Cortex of kidney (tissue), 1 donor: ENCODE measurements at places on chromosomes 12 and 14.

GRCh38 chr12:93199831-93200236 lies 177.9 kb upstream of the NUDT4 start:
- DNase-seq, result no peak

- no peak for DNase-seq
These were observed 612.7 kb upstream of the TBX3 start for GRCh38 chr12:115296613-115297198.

DNA sequence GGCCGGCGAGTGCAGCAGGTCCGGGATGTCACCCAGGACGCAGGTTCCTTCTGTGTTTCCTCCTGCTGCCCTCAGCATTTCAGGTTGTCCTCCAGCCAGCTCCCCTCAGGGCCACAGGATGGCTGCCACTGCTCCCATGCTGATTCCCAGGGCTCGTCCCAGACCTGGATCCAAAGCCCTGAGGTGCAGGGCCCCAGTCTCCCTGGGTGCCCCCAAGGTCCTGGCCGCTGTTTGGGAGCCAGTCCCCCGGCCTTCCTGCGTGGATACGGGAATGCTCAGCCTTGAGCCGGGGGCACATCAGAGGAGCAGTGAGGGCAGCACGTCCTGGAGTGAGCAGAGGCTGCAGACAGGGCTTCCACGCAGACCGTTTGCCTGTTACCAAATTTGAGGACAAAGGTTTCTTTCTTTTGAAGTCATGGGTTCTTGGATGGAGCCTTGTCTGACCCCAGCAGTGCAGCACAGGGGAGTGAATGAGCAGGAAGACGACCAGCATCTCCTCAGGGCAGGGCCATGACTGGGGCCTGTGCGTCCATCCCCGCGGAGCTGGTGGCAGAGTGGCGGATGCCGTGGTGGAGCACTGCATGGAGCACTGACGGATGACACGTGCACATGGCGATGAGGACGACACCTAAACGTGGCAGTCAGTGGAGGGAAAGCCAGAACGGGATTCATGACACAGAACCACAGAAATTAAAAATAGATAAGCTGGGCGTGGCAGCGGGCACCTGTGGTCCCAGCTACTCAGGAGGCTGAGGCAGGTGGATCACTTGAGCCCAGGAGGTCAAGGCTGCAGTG lies 12.5 kb upstream of the CACNA2D4 start:
- no peak for DNase-seq

DNA sequence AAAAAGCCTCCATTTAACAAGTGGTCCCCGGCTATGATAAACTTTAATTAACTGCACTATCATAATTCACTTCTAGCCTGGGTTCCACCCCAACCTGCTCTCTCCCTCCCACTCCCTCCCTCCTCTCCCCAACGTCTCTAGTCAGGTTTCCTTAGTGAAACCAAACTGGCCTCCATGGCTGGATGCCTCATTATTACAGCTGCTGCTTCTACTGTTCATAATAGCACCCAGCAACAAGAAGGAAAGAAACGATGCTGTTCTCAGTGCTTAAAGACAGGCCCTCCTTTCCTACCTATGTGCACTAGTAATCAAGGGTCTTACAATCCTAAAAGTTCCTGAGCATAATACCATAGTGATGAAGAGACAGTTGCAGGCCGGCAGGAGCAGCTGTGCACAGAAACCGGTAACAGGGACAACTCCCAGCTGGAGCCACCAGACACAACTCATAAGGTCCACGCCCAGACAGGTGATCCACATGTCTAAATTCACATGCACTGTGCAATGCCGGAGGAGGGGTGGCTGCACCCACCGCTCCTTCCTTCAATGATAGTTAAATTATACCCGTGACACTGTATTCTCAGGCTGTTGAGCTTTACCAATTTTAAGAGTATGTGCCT lies 6.2 kb downstream of the IRF2BPL start:
- DNase-seq, result no peak

DNA sequence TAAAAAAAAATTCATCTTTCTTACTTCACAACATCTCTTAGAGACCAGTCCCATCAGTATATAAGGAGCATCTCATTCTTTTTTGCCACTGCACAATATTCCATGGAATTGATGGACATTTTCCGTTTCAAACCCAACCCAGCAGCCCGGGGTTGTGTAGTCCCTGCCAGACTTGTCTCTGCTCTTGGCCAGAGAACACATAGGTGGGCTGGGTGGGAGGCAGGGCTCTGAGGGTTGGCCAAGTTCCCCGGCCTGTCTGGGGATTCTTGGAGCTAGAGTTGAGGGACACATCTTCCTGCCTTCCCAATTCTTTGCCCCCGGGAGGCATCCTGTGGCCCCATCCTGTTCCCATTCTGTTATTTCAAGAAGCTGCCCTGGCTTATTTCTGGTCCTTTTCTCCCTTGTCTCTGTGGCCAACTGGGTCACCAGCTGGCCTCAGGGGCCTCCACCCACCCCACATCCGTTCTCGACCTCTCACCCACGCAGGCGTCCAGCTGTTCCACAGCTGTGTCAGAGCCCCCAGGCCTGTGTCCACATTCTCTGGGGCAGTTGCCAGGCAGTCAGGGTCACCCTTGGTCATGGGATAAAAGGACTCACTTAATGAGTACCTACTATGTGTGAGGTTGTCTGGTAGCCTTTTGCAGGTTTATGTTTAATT lies 52.0 kb upstream of the CCDC63 start:
- DNase-seq, result no peak

GRCh38 chr14:36646664-36647416 lies 14.8 kb upstream of the PAX9 start:
- no peak for DNase-seq

- DNase-seq, result no peak
These were observed 113.7 kb downstream of the NCOR2 start for GRCh38 chr12:124453419-124454351.

DNA sequence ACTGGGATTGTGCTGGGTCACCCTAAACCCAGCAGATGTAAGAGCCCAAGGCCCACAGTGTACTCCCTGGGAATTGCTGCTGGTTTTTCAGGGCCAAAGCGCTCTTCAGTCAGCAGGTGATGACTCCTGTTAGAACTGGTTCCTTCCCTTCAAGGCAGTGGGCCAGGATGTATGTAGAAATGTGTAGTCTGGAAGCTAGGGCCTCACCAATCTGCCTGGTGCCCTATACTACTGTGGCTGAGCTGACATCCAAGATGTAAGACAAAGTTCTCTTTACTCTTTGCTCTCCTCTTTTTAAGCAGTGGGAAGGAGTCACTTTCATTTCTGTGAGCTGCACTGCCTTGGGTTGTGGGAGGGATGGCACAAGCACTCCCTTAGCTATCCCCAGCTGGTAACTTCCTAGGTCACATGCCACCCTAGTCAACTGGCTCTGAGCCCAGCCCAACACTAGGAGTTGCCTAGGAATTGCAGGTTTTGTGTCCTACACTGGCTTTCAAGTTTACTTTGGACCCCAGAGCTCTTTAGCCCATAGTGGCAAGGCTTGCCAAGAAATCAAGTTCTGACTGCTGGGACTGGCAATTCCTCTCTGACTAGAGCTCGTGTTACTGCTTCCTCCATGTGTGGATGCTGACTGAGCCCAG lies 249.2 kb downstream of the C12orf50 start:
- no peak for DNase-seq

DNA sequence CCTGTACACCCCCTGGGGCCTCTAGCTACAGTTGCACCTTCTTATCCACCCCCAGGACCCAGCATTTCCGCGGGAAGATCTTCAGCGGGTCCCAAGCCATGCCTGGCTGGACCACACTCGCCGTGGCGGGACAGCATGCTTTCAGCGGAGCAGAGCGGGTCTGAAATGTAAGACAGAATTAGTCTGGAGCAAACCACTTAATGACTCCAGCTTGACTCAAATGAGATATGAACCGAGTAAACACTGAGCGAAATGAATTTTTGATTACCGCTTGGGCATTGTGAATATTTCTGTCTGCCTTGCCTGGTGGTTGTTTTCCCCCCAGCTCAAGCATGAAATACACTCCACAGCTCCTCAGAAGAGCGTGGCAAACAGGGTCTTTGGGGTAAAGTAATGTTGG lies 60.8 kb downstream of the SLC24A4 start:
- no peak for DNase-seq

GRCh38 chr12:85394065-85394464 lies 114.0 kb downstream of the ALX1 start:
- DNase-seq, result no peak

DNA sequence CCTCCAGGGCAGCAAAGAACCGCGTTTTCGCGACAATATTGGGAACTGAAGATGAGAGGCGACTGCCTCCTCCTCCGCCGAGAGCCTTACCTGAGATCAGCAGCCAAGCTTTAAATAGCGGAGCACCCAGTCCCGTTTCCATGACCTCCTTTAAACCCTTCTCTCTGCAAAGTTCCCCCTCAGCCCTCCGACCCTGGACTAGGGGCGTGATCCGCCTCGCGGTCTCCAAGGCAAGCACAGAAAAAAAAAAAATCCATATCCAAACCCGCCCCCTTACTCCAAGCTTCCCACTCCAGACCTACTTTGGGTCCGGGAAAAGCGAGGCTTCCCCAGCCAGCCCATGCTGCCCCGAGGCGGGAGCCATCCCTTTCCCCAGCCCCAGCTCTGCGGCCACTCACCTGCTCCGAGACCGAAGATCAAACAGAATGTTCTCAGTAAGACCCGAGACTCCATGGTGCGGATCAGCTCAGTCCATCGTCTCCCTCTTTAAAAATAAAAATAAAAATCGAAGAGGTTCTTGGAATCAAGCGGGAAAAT lies 630 bp downstream of the NELL2 start:
- DNase-seq, result no peak

DNA sequence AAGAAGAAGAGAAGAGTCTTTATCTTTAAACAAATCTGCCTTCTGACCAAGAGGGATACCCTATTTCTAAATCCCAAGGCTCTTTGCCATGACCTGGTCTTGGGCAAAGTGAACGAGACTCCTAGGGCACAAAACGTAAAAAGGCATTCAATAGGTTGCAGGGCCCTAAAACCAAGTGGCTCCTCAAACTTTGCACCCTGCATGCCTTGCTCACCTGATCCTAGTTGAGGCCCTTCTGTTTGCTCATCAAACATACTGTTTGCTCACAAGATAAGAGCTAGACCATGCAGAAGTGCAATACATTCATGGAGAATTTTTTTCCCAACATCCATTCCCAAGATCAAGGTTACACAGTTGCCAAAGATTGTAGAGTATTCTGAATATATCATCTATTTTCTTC lies 7.9 kb upstream of the PRH1 start:
- no peak for DNase-seq

GRCh38 chr12:14356147-14356546 lies 9.3 kb upstream of the ATF7IP start:
- DNase-seq, result no peak

GRCh38 chr14:77184396-77185092 lies 2.9 kb downstream of the TMEM63C start:
- DNase-seq, result no peak

DNA sequence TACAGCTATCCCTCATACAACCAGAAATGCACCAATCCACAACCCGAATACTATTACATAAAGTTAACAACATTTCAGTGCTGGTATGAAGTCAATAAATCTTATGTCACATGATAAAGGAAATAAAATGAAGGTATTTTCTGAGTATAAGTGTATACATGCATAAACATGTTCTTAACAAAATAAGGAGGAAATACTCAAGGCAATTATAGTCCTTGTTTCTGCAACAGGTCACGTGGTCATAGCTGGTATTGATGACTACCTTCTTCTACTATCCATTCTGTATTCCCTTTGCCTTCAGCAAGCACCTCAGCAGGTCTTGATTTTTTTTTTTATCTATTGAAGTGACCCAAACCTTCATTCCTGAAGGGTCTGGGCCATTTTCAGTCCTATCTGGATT lies 675.6 kb downstream of the RPL10L start:
- DNase-seq, result no peak

DNA sequence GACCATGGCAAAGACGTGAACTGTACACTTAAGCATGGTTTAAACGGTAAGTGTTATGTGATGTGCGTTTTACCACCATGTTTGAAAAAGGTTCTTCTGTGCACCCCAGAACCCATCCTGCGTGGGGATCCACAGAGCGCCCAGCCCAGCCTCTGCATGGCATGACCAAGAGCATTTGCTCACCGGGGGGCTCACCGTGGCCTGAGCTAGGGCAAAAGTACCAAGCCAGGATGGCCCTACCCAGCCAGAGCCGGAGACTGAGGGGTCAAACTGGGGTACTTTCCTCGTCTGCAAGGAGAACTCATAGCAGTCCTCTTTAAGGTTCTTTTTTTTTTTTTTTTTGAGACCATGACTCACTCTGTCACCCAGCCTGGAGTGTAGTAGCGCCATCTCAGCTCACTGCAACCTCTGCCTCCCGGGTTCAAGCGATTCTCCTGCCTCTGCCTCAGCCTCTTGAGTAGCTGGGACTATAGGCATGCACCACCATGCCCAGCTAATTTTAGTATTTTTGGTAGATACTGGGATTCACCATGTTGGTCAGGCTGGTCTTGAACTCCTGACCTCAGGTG lies 16.4 kb upstream of the ANKRD9 start:
- no peak for DNase-seq

DNA sequence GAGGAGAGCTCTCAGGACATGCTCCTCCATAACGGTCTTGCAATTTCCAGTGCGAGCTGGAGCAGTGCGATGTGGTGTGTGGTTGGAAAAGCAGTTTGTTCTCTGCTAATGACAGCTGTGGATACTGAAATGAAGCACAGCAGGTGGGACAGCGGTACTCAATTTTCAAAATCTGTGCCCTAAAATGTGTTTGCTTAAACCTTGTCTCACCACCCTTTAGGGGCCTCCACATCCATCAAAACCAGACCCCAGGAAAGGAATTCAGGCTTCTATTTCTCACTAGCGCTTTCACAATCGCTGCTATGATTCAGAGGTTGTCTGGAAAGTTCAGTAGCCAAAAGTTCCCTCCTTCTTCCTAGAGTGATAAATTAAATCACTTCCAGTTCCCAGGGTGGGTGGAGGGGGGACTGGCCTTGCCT lies 440.8 kb downstream of the EGLN3 start:
- no peak for DNase-seq

DNA sequence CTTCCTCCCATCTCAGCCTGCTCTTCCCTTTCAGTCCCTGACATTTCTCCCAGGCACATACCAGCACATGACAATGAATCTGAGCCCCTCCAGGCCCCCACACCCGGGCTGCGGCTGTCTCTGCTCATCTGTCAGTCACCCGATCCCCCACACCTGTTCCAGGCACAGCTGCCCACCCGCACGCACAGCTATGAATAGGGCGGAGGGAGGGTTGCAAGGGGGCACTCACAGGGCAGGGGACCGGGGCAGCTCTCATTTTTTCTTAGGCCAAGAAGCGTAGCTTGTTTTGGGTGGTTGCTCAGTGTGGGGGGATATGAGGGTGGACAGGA lies 43.7 kb upstream of the TSPAN9 start:
- no peak for DNase-seq

- no peak for DNase-seq
These were observed 1338.6 kb downstream of the FSCB start for GRCh38 chr14:43168371-43168925.

GRCh38 chr14:68074765-68075381 lies 255.3 kb downstream of the RAD51B start:
- no peak for DNase-seq
